ENCODE measurements at places on chromosomes 13 and 19.

GRCh38 chr19:4044990-4045465 lies 21.7 kb downstream of the ZBTB7A start:
- no peak for DNase-seq

GRCh38 chr13:26872525-26873385 lies 112.2 kb upstream of the GPR12 start:
- DNase-seq, result no peak

- DNase-seq, result no peak
Observed at GRCh38 chr13:105961438-105961837, 574.0 kb downstream of the EFNB2 start.

DNA sequence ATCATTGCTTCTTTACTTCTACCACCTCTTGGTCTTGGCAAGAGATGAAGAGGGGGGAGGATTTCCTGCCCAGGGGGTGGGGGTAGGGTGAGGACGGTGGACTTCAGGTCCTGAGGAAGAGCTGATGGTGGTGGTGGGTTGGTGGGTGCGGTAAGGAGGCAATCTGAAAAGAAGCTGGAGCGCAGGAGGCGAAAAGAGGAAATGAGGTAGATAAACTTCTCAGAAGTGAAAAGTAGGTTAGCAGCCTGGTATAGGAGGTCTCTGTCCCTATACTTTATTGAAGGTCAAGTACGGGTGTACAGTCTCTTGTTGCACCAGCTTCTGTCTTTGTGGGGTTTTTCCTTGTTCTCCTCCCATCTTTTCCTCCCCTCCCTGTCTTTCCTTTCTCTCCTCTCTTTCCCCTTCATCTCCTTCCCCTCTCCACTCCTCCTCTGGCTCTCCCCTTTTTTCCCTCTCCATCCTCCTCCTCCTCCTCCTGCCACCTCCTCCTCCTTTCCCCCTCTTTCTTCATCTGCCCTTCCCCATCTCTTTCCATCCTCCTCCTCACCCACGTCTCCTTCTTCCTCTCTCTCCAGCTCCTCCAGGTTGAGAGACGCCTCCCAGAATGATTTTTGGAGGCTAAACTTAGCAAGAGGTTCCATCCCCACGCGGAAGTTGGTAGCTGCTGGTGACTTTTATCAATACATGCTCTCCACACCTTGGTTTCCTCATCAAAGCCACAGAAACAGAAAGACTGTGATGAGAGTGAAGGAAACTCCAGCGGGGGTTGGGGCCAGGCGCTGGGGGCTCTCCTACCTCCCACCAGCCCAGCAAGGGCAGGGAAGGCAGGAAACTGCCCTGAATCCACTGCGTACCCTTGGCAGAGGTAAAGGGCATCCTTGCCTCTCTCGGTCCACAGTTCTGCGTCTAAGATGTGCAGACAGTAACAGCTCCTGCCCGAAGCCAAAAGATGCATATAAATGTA lies 15.3 kb downstream of the TNFSF14 start:
- no peak for DNase-seq

DNA sequence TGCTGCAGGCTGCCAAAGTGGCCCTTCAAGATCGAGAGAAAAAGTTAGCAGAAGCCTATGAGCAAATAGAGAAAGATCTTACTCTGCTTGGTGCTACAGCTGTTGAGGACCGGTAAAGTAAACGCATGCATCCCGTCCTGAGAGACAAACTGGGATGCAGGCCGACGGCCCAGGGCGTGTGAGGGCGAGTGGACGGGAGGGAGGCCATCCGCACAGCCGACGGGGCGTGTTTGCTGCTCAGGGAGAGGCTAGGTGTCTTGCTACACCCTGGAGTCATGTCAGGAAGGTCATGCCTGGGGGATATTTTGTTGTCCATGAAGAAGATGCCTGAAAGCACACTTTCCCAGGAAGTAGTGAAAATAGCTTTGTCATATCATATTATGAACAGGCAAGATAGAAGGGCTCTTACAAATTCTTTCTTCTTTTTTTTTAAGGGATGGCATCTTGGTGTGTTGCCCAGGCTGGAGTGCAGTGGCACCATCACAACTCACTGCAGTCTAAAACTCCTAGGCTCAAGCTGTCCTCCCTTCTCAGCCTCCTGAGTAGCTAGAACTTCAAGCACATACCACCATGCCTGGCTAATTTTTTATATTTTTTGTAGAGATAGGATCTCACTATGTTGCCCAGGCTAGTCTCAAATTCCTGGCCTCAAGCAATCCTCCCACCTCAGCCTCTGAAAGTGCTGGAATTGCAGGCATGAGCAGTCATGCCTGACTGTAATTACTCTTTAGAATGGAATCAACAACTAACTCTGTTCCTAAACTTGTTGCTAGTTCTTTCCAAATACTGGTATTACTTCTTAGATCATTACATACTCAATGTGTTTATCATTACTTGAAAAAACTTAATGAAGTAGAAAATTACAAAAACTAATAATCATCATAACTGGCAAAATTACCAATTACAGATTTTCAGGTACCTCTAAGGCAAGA lies 117.6 kb upstream of the MCF2L start:
- DNase-seq, result no peak

DNA sequence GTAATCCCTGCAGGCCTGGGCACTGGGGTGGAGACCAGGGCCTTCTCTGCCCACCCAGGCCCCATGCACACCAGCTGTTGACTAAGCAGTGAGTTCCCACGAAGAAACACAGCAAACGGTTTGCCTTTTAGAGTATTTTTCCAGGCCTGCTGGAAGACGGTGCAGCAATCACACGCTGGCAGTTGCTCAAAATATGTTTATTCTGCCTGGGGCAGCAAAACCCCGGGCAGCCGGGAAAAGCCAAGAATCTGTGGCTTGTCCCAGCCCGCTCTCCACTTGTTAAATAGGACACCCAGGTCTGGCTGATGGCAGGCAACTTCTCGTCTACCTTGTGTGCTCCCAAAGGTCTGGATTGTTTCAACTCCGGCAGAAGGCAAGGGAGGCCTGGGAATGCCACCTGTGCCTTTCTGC lies 40.8 kb downstream of the GGACT start:
- no peak for DNase-seq

DNA sequence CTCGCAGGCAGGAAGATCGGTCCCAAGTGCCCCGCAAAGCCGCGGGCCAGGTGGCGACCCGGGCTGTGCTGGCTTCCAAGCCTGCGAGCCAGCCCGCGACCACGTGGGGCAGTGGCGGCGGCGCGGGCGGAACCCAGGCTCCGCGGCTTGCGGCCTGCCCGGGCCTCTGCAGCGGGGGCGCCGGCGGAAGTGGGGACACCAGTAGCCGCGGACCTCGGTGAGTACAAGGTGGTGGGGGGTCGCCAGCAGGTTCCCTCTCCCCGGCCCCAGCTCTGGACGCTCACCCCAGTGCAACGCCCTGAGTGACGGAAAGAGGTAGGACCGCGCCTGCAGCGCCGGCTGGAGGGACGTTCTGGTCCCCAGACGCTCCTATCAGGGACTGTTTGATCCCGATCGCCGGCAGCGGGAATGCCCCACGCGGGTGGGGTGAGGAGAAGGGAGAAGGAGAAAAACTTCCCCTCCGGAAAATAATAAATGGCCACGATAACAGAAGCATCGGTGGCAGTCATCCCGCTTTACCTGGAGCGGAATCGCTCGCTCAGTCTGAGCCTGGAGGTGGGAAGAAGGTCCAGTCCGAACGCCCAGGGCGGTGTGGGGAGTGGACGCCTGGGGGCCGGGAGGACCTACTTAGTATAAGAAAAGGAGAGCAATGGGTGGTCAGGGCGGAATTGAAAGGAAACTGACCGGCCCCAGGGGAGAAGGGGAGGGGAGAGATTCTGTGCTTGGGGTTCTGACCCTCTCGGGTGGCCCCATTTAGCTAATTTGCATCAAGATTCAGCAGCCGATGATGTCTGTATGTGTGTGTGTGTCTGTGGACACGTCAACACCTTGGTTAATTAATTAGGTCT lies at the start of gene GEMIN7:
Gene GEMIN7, plus strand, starts transcription at position 198 of the 848 bp plus-strand sequence. CDS start 10,855 bp downstream, outside the sequence.
- no peak for DNase-seq

DNA sequence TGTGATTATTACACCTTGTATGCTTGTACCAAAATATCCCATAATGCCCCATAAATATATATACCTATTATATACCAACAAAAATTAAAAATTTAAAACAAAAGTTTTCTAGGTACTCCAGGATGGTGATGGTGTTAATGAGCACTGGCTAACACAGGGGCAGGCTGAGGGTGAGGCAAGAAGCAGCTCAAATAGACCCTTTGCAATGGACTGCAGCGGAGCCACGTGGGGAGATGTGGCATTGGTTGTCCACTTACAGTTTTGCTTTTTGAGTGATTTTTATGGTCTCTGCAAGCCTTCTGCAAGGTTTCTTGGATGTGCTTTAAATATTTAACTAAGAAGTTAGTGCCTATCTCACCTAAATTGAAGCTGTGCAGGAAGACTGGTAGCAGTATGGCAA lies 132.9 kb downstream of the RAP2A start:
- no peak for DNase-seq

DNA sequence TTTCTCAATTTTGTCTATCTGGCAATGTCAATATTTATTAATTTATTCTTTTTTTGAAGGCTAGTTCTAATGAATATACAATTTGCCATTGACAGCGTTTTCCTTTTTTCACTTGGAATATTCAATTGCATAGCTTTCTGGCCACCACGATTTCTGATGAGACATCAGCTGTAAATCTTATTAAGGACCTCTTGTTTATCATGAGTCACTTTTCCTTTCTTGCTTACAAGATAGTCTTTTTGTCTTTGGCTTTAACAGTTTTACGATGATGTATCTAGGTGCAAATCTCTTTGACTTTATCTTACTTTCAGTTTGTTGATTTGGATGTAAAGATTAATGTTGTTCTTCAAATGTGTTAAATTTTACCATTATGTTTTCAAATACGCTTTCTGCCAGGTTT lies 991.6 kb upstream of the SLC10A2 start:
- no peak for DNase-seq

DNA sequence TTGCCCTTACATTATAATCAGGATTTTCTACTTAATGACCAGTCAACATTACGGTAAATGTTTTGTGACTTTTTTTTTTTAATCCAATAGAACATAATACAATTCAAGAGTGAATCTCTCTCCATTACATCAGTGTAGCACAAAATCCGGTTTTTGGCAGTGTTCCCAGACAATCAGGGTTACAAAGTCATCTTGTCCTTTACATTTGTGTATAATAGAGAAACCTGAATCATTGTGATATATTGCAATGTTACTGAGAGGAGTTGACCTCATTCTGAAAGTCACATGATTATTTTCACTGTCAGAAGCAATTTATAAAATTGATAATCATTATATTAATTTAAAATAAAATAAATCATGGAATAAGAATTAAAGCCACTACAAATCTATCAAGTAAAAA lies 1346.0 kb upstream of the SPRY2 start:
- no peak for DNase-seq

DNA sequence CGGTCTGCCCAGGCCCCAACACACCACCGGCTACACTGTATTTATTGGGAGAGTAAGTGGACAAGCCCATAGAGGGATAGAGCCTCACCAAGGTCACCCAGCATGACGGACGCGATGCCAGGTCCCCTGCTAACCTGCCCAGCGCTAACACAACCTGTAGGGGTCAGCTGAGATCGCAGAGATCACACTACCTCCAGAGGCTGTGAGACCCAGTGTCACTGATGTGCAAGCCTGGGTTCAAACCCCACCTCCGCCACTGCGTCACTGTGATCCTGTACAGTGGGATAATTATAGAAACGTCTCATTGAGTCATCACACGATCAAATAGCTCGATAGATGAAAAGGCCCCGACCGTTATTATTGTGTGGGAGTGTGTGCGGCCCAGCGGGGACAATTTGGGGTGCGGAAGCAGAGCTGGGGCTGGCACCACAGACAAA lies 10.6 kb upstream of the TLE2 start:
- no peak for DNase-seq

DNA sequence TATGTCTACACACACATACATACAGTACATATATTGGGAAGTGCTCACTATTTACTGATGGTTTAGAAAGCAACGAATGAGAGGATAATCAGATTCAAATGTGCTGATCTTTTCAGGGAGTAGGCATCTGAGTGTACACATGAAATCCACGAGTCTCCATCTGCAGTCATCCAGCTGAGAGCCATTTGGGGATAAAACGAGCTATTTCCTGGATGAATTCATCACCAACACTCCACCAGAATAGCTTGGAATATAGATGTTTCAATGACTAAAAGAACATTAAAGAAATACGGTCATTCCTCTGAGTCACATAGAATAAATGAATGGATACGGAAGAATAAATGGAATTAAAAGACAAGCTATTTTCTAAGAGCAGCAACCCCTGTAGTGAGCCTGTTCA lies 721.6 kb upstream of the ARGLU1 start:
- DNase-seq, result no peak

GRCh38 chr19:11092181-11092538 lies 2.9 kb downstream of the LDLR start:
- no peak for DNase-seq

- DNase-seq, result no peak
Observed at GRCh38 chr19:41528106-41528505, 47.9 kb upstream of the CEACAM21 start.

DNA sequence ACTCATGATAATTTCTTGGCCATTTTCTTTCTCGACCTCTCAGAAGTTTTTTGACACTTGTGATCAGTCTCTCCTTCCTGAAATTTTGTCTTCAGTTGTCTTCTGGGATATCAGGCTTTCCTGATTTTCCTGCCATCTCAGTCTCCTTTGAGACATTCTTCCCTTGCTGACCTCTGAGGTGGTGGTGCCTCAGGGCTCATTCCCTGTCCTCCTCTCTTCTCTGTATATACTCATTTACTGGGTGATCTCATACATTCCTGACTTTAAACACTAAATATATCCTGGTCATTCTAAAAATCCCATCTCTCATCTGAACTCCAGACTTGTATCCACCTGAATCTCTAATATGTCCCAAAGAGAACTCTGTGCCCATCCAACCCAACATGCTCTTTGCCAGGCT lies 31.3 kb upstream of the STARD13 start:
- DNase-seq, result no peak

DNA sequence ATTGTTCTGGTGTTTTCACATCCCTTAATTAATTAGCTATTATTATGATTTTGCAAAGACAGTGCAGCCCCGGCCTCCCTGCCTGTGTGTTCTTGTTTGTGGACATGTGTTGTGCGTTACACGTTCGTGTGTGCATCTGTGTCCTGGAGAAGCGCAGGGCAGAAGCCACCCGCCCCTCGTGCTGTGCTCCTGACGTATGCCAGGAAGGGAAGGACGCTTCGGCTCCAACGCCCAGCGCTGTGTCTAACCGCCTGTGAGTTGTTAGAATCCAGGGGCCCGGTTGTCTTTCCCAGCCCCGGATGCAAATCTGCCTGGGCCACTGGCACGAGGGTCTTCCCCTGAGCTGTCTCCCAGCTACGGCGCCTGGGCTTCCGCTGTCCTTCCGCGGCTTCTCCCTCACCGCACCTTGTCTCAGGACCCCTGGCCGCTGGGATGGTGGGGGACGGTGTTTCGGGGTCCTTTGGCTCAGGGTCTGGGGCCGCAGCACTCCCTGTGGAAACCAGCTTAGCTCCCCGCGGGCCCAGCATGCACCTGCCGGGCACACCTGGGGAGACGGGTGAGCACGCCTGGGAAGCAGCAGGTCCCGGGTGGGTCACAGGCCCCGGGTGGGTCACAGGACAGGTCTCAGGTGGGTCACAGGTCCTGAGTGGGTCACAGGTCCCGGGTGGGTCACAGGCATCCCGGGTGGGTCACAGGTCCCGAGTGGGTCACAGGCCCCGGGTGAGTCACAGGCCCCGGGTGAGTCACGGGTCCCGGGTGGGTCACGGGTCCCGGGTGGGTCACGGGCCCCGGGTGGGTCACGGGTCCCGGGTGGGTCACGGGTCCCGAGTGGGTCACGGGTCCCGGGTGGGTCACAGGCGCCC lies 51.5 kb downstream of the GAS6 start:
- no peak for DNase-seq
